ENCODE measurements at places on chromosomes 3 and 15.
A peak's percentile ranks its signal among the peaks of the same experiment; 100 is the strongest.

DNA sequence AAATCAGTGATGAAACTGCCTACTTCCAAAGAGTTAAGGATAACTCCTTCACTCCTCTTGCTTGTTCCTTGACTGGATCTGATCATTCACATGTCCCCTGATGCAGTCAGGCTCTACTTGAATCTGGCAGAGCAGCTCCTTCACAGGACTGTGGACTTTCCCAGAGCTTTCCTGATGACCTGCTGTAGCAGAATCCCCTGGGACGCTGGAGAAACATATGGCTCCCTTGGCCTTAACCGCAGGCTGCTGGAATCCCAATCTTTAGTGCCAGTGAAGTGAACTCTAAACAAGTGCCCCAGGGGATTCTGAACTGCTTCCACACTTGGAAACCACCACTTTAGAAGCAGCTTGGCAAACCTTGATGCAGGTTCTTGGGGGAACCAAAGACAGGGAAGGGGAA, 217.8 kb downstream of the CHST2 start:
- DNase-seq: no peak

DNA sequence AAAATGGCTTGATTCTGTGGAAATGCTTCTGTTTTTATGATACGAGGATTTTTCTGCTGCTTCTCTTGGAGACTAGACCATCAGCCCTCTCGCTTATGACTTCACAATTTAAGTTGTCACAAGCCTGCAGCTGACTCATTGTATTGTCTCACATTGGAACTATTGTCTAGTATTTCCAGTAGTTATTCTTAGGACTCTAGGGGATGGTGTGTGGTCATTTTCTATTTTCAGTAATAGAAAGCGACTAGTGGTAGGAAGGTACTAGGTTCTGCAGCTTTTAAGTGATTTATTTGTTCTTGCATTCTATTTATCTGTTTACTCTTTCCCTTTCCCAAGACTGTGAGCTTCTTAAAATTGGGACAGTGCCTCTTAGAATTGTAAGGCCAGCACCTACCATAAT, 66.3 kb upstream of the CRTC3 start:
- DNase-seq: no peak

DNA sequence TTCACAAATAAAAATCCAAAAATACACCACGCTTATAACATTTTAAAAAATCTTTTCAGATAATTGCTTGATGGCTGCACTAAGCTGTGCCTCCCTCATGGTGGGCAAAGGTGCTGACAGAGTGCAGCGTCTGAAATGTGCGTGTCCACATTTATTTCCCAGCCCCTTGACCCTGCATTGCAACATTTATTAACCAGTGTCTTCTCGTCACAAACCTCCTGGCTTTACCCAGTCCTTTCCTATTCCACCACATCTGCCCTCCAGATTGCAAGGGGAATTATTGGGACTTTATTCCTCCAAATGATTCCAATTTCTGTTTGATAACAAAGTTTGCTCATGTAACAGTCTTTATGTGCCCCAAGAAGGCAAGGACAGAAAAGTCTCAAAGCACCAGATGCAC, 5.5 kb downstream of the RASGRP1 start:
- DNase-seq: no peak

- DNase-seq: no peak
Measured at GRCh38 chr3:71045212-71045916, 538.2 kb downstream of the FOXP1 start.

DNA sequence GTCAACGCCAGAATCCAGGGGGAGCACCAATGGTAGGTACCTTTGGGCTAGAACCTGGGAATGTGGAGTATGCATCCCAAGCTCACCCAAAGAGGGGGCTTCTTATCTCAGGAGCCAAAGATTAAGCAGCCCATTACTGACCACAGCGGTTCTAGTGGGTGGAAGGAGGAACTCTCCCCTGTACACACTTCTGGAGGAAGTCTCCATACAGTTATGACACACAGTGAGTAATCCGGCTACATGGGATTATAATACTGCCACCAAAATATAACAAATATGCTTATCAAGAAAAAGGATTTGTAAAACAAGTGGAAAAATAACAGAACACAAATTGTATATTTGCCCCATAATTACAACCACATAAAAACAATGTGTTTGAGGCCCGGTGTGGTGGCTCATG, 8.4 kb downstream of the MYO1E start:
- no peak for DNase-seq

- no peak for DNase-seq
Measured at GRCh38 chr3:164222197-164222596, 856.1 kb downstream of the SI start.

GRCh38 chr15:96332637-96333121, 2.2 kb downstream of the NR2F2 start:
- DNase-seq: no peak

DNA sequence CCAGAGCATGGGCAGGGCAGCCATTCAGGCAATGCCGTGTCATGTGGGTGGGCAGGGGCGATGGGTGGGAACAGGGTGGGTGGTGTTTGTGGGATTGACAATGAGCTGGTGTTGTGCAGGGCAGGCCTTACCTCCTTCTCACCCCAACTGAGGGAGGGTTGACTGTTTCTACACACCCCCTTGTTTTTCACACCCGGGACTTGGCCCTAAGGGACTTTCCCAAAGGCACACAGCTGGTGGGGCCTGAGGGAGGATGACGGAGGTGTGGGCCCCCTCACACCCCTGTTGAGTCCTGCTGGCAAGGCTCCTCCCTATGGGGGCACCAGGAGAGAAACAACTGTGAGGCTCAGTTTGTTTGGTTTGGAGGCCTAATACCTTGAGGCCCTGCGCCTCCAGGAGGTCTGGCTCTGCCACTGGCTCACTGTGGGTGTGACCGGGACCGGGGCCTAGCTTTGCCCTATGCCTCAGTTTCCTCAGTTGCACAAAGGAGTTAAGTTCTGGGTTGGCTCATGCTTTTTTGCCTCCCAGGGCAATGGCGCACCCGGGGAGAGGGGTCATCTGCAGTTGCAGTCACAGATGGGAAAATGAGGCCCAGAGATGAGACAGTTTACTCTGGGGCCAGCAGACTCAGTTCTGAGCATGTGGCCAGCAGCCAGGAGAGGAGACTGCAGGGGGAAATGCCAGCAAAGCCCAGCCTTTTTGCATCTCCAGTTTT, 5.1 kb upstream of the DNAH1 start:
- no peak for DNase-seq

GRCh38 chr3:148606979-148607378, 90.7 kb upstream of the AGTR1 start:
- DNase-seq: no peak

- no peak for DNase-seq
Measured at GRCh38 chr15:50143255-50143860, 24.3 kb upstream of the ATP8B4 start.

- DNase-seq: no peak
Measured at GRCh38 chr3:195751560-195751959, 30.8 kb downstream of the MUC20 start.

GRCh38 chr3:135311699-135312098, 516.6 kb downstream of the EPHB1 start:
- DNase-seq: no peak

- no peak for DNase-seq
Measured at GRCh38 chr15:92951800-92952457, 51.8 kb downstream of the CHD2 start.

GRCh38 chr15:68497206-68497910, 65.4 kb upstream of the ITGA11 start:
- DNase-seq: no peak

DNA sequence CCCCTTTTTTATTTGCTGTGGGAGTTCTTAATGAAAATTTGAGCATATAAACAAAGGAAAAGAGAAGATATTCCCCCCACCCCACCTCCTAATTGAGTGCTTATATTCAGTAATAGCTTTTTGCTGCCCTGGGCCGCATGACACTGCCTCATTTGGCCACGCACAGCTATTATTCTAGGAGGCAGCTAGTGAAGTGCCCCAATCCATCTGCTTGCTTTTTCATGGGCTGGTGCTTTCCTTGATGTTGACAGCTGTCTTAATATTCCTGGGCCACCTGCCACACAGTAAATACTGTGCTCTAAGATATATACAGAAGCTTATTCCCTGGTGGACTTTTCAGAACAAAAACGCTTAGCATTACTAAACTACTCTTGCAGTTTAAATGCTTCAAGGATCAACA, 3.8 kb upstream of the CRYBG3 start:
- DNase-seq: no peak

GRCh38 chr15:99823346-99823745, 90.1 kb upstream of the LYSMD4 start:
- no peak for DNase-seq

- peak; percentile 70 for DNase-seq
Measured at GRCh38 chr15:71448688-71449114, 333.4 kb downstream of the THSD4 start.

- DNase-seq: no peak
Measured at GRCh38 chr3:114456742-114457141, 162.9 kb downstream of the TIGIT start.

DNA sequence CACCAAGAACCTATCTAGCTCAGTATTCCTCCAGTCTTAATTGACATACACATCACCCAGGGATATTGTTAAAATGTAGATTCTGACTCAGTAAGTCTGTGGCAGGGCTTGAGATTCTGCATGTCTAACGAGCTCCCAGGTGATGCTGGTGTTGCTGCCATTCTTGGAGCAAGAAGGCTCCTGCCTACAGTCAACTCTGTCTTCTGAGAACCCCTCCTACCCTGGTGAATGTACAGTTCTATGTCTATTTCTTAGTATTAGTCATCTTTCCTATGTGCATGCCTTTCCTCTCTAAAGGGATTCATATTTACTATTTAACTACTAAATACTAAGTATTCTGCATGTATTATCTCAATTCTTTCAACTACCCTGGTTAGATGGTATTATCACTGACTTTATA, 268.7 kb downstream of the EDEM1 start:
- no peak for DNase-seq

GRCh38 chr3:9369508-9369907, 6.7 kb downstream of the THUMPD3 start:
- DNase-seq: no peak

- DNase-seq: peak; percentile 58
Measured at GRCh38 chr3:59212128-59212779, 162.4 kb upstream of the CFAP20DC start.

DNA sequence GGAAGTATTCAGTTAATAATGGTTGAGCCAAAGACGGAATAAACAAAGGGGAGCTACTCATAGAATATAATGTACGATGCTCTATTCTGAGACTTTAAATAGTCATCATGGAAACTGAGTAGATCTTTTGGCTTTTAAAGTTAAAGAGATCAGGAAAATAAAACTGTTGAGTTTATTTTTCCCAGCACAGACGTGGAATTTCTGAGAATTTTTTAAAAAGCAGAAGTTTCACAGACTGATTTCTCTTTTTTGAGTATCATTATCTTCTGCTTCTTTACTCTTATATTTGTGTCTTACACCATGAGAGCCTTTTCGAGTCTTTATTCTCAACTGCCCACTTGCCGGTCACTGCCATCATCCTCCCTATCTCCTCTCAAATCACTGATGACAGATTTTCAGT, 13.2 kb downstream of the P2RY14 start:
- no peak for DNase-seq

GRCh38 chr3:170749765-170750477, 120.1 kb downstream of the RPL22L1 start:
- no peak for DNase-seq

- no peak for DNase-seq
Measured at GRCh38 chr3:104909198-104909597, 457.5 kb upstream of the ALCAM start.

GRCh38 chr3:74711913-74712512, 97.6 kb upstream of the CNTN3 start:
- DNase-seq: no peak

DNA sequence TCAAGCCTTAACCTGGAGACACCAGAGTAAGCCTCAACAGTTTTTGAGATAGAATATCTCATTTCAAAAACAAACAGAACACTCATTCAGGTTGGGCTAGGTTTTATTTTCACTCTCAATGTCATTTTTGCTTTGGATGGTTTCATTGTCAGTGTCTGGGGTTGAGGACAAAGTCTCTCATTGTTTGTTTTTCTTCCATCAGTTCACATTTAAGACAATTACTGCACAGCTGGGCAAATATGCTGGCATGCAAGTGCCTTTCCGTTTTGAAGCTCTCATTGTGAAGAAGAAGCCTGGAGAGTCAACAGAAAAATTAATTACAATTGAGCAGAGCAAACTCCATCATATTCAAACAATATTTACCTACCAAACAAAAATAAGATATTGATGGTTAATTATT, 1050.0 kb downstream of the TBL1XR1 start:
- DNase-seq: no peak

DNA sequence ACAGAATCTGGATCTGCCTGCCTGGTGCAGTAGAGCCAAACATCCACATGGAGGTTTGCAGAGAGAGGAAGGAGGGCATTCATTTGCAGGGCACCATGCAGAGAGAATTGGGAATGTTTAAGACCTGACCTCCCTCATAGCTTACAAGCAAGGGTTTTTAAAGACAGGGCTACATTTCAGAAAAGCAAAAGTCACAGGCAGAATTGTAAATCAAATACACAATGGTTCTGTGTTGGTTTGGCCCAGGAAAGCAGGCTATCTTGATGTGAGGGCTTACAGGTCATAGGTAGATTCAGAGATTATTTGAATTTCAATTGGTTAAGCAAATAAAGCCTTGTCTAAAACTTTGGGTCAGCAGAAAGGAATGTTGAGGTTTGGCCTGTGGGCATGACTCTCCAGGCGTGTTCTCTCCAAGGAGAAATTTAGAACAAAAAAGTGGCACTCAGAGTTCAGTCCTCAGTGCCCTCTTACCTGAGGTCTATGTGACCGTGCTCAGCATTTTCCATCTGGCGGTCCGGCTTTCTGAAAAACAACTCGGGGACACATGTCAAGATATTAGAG, 91.5 kb downstream of the CD47 start:
- DNase-seq: peak; percentile 37

DNA sequence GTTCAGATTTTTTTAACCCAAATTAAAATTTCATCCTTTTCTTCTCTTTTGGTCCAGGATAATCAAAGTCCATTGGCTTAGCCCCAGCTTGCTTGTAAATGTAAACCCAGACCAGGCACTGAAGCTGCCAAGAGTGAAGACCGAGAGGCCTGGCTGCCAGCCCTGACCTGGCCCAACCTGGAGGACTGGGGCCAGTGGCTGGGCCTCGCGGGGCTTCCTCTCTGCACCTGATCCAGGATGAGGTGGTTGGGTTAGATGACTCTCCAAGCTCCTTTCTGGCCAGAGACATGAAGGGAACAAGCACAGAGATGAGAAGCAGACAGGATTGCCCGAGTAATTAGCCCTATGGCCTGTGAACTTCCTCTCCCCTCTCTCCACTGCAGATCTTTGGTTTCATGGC, 50.6 kb downstream of the CMTM6 start:
- no peak for DNase-seq

GRCh38 chr15:85744579-85744978, 50.1 kb downstream of the KLHL25 start:
- DNase-seq: no peak

- DNase-seq: no peak
Measured at GRCh38 chr3:47221798-47222197, 57.9 kb upstream of the SETD2 start.

GRCh38 chr3:29312960-29313452, 32.1 kb downstream of the RBMS3 start:
- DNase-seq: no peak

- no peak for DNase-seq
Measured at GRCh38 chr3:79488407-79488806, 279.4 kb downstream of the ROBO1 start.

GRCh38 chr3:167166594-167167253, 213.4 kb downstream of the ZBBX start:
- DNase-seq: no peak

GRCh38 chr15:59687836-59688235, 1.3 kb downstream of the BNIP2 start:
- peak; percentile 15 for DNase-seq

GRCh38 chr3:158742871-158743663, 10.8 kb upstream of the RARRES1 start:
- DNase-seq: no peak

Measured in LoVo (cell line).